Fibroblast of skin of scalp (primary cell): ENCODE measurements at places on chromosomes 1 and 21.

DNA sequence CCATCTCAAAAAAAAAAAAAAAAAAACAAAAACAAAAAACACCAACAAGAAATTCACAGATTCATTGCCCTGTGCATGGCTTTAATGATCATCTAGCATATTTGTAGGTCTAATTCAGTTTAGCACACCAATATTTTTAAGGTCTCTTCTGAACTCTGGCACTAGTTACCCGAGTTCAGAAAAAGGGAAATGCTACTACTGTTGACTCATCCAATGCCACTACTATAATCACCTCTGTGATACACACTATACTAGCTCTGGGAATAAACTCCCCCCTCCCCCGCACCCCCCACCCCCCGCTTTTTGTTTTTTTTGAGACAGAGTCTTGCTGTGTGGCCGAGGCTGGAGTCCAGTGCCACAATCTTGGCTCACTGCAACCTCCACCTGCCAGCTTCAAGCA is 55.6 kb downstream of the FBXO42 start:
- DNase-seq, result no peak

DNA sequence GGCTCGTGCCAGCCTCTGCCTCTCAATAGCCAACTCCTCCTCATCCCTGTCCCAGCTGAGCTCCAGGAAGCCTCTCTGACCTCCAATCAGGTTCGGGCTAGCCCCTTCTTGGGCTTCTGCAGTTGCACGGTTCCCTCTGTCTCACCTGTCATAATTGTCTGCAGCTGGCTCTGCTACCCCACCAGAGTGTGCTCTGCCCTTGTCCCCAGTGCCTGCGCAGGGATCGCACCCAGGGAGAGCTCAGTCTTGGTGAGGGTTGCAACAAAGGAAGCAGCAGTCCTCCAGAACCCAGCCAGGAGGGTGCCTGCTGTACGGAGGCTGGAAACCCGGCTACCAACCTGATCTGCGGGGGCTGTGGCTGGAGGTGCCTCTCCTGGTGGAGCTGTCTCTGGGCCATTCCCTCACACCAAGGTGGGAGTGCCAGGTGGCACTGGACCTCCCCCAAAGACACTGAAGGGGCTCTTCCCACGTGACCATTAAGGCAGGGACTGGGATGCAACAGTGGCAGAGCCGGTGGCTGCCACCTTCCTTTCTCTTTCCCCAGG is 63.5 kb upstream of the DMRTB1 start:
- DNase-seq, result no peak

GRCh38 chr1:200487650-200488049 is 77.8 kb upstream of the ZNF281 start:
- DNase-seq, result no peak

GRCh38 chr1:85144351-85144750 is 56.5 kb downstream of the SYDE2 start:
- no peak for DNase-seq

- DNase-seq, result no peak
These were observed 148.4 kb upstream of the TMEM51 start for GRCh38 chr1:15005116-15005515.

GRCh38 chr1:203033917-203034316 is 7.6 kb downstream of the PPFIA4 start:
- DNase-seq, result no peak
